ENCODE measurements at places on chromosomes 5 and 9.

- peak; percentile 57 for DNase-seq
These were observed 83.4 kb downstream of the RAPGEF1 start for GRCh38 chr9:131656356-131657036.

- no peak for DNase-seq
These were observed 39.1 kb upstream of the BASP1 start for GRCh38 chr5:17178373-17178675.

- no peak for DNase-seq
These were observed 139.6 kb downstream of the ARSB start for GRCh38 chr5:78845470-78845869.

DNA sequence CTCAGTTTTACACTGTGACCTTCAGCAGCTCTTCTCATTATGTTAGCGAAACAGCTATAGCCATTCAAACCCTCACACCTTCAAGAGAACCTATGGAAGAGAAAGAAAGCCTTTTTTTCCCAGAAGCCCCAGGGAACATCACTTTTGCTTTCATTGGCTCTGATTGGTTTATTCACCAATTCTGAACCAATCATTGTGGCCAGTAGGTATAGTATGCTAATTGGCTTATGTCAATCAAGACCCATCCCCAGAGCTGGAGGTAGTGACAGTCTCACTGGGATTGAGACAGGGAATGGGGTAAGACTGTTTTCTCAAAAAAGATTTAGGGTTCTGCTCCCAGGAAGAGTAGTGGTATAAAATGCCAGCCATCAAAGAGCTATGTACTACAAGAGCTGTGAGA is 74.1 kb upstream of the FSD1L start:
- no peak for DNase-seq

GRCh38 chr9:87115785-87116184 is 168.5 kb upstream of the GAS1 start:
- DNase-seq: no peak

- DNase-seq: no peak
These were observed 38.9 kb upstream of the IFNK start for GRCh38 chr9:27485158-27485557.

DNA sequence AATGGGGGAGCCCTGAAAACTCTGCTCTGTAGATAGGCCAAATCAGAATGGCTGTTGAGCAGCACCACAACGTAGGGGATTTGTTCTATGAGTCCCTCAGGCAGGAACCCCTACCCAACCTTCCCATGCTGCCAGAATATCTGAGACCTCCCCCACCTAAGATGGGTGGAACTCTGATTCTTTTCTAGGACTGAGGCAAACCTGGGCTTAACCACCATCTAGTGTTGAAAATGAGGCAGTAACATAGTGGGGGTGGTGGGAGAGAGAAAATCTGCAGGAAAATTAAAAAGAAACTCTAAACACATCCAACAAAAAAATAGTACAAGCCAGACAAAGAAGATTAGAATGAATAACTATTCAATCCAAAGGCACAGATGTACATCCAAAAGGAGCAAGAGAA is 228.4 kb downstream of the ATPSCKMT start:
- no peak for DNase-seq

- DNase-seq: no peak
These were observed 39.2 kb downstream of the ANXA2R start for GRCh38 chr5:43000914-43001313.

- no peak for DNase-seq
These were observed 28.1 kb downstream of the SLIT3 start for GRCh38 chr5:169272731-169273427.

DNA sequence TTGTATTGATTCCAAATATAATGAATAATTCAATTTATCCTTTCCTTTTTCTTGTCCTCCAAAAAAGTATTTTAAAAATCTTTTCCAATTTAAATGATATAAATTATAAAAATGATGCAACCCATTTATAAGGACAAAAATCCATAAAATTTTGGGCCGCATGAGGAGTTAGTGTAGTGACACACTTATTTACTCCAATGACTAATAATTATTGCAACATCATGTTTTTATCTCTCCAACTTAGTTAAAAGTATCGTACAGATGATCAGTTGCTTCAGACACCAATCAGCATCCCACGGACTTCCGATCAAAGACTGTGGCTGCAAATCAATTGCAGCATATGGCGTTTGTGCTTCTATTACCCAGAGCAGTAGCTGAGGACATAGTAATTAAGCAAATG is 58.6 kb downstream of the HTR4 start:
- DNase-seq: no peak

DNA sequence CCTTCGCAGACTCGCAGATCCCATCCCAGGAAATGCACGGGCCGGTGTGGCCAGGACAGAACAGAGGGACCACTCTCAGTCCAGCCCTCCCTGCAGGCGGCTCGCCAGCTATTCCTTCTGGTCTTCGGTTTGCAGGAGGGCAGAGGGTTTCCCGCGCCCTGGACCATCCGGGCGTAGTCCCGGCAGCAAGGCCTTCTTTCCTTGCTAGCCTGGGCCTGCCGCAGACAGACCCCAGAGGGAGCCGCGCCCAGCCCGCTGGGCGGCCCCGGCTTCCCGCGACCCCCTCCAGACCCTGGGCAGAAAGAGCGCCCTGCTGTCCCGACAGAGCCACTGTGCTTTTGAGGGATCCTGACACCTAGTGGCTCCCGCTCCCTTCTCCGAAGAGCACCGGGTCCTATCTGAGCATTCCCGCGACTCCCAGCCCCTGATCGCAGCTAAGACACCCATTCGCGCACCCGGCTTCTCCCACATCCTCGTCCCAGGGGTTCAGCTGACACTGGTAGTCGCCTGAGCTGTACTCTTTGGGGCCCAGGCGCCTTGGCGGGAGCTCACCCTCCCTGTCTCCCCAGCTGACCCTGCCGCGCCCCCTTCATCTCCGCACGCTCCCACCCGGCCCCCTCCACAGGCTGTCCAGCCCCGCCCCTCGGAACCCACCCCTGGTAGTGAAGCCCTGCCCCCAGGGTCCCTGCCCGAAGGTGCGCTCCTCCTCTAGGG is 1.1 kb downstream of the CFAP90 start:
- DNase-seq: no peak
